Stimulated activated CD4-positive, alpha-beta T cell treated with anti-CD3 and anti-CD28 coated beads, Interleukin-12 subunit alpha, Interleukin-12 subunit beta, amount 100 ng/mL, for 24 hours (primary cell): ENCODE measurements at places on chromosomes 1 and 21.

DNA sequence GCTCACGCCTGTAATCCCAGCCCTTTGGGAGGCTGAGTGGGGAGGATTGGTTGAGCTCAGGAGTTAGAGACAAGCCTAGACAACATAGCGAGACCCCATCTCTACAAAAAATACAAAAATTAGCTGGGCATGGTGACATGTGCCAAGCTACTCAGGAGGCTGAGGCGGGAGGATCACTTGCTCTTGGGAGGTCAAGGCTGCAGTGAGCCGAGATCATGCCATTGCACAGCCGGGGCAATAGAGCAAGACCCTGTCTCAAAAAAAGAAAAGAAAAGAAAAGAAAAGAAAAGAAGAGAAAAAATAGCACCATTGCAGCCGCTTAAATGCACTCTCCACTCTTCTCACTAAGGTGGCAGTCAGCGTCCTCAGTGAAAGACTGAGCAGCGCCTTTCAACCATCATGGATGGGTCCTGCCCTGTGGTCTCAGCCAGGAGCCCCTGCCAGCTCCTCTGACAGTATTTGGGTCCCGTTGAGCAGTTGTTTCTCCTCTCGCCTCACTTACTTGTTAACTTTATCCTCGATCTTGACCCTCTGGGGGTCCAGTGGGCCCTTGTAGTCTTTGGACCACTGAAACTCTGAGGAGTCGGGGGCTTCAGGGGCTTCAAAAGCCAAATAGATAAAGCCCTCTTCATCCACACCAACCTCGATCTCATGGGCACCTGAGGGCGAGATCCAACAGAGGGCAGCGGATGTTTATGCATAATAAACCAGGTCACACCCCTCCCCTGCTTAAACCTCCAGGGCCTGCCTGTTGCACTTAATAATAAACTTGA lies 36.9 kb downstream of the MYOM3 start:
- no peak for DNase-seq

- DNase-seq: no peak
These were observed 19.7 kb upstream of the CCDC27 start for GRCh38 chr1:3732434-3733093.

DNA sequence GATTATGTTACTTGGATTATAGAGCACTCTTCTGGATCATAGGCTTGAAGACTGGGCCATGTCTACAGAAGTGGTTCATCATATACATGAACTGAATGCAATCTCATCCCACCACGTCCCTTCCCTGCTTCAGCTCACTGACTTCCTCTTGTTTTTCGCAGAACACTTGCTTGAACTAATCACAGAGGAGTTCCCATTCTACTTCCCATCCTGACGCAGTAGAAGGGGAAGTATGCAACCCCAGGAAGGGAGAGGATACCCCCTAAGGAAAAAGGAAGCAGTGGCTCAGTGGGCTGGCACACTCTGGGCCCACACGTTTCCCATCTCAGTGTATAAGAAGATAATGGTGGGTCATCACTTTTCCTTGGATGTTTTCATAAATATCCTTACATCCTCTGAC lies 36.2 kb downstream of the CASQ2 start:
- no peak for DNase-seq

- no peak for DNase-seq
These were observed at the start of gene BACE2 for GRCh38 chr21:41167348-41168342. TSS of gene BACE2 (plus strand) at chr21:41168160. CDS start at chr21:41168264, 104 bp downstream.

- DNase-seq: no peak
These were observed 41.8 kb upstream of the POFUT2 start for GRCh38 chr21:45329261-45330074.
